NCI-H2171 treated with DMSO at 0.1 percent for 48 hours (cell line): ENCODE measurements at places on chromosomes 3 and 15.

DNA sequence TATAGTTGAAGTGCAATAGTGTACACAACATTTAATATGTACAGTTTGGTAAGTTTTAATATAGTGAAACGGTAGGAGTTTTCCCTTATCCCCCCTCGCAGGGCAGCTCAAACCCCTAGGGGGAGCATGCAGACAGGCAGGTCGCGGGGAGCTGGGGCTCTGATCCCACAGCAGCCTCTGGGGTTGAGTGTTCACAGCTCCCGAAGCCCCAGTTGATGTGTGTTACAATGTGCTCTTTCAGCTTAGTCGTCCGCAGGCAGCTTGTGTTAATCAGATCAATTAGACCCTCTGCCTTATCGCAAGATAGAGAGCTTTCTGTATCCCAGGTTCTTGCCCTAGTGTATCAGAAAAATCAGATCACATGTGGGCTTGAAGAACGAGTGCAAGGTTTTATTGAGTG lies 143.1 kb upstream of the CHRNA7 start:
- peak; percentile 67 for DNase-seq

DNA sequence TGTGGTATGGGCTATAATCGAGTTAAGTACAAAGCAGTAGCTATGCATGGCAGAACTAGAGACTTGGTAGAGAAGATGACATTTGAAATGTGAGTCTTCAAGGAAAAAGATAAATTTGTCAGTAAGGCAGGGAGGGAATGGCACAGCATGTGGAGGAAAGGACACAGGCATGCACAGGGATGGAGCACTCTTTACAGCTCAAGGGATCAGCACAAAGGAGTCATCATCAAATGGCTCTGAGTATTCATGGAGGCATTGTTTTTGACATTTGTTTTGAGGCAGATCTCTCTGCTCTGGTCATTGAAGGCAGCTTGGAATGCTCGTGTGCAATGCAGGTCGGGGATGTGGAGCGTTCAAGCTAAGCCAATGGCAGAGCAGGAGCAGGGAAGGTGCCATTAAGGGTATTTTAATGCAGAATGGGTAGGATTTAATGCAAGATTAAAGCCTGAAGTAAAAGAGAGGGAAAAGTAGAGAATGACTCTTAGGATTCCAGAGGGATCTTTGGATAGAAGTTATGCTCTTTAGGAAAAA lies 213.0 kb downstream of the MYRIP start:
- DNase-seq, result no peak

GRCh38 chr3:122916580-122916979 lies 111.0 kb downstream of the SEMA5B start:
- DNase-seq, result no peak

DNA sequence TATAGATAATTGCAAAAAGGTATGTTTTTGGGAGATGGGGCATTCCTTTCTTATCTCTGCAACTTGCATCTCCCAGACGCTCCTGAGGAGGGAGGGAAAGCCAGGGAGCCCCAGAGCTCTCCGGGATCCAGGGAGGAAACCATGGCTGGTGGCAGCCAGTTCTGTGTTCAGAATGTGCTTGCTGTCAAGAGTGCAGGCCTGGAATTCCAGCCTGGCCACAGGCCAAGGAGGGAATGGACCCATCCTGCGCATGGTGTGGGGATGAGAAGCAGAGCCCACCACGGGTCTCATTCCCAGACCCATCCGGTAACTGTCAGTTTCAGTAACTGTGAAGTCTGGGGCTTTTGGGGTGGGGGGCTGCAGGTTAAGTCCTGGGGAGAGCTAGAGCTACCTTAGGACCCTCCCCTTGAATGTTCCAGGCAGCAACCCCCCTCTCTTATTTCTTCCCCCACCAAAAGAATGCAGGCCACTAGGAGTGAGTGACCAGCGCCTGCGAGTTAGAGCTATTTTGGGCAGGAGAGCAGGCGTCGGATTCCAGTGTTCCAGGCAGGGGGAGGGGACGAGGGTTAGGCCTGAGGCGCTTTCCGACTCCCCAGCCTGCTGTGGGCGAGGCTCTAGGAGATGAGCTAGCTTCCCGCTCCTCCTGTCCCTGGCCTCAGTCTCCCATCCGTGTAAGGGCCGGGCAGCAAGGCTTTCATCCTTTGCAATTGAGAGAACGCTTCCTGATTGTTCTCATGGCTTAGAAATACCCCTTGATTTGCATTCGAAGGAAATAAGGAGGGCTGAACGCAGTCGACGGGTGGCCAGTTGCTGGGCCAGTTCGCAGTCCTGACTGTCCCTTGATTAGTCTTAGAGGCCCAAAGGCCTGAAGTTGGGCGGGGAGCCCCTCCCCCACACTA lies 781 bp upstream of the DAG1 start:
- no peak for DNase-seq

- DNase-seq, result no peak
Observed at GRCh38 chr3:156577736-156578135, 22.8 kb upstream of the SSR3 start.

DNA sequence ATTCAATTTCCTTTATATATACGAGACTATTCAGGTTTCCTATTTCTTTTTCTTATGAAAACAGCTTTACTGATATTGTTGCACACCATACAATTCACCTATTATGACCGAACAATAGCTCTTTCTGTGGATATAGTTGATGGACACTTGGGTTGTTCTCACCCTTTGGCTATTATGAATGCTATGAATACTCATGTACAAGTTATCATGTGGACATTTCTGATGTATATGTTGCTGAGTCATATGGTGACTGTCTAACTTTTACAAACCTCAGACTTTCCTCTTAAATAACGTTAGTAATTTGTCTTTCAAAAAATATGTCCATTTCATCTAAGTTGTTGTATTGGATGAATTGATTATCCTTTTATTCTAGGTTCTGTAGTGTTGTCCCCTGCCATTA lies 15.7 kb upstream of the USF3 start:
- no peak for DNase-seq

GRCh38 chr3:186025161-186025560 lies 83.7 kb downstream of the ETV5 start:
- DNase-seq, result peak; percentile 10

DNA sequence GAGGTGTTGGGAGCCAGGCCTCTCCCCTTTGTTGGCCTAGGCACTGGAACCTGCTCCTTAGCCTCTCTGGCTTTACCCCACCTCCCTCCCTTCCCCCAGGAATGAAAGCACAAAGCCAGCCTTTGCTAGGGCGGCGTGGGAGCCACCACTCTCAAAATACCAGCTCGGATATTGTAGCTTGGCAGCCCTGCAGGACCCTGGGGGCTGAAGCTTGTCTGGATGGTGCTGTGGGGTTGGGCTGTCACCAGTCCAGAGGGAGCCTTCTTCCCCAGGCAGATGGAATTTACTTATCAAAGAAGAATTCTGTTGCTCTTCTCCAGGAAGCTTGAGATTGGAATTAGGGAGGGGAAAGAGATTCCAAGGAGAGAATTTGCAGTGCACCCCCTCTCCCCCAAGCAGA lies 14.9 kb upstream of the GRM2 start:
- DNase-seq, result no peak

DNA sequence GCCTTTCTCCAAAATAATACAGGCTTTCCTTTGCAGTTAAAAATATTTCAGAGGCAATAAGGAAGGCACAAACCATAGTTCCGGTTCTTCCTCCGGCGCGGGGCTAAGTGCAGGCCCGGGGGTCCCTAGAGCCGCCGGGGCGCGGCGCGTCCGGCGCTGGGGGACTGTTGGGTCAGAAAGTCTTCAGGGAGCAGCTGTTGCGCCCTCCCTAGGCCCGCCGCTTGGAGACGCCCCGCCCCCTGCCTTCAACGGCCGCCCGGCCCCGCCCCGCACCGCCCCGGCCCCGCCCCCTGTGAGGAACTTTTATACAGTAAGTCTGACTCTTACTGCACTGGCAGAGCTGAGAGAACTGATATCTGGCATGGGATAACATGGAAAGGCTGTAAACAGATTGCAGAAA lies 283.1 kb upstream of the ARL6 start:
- DNase-seq, result no peak

DNA sequence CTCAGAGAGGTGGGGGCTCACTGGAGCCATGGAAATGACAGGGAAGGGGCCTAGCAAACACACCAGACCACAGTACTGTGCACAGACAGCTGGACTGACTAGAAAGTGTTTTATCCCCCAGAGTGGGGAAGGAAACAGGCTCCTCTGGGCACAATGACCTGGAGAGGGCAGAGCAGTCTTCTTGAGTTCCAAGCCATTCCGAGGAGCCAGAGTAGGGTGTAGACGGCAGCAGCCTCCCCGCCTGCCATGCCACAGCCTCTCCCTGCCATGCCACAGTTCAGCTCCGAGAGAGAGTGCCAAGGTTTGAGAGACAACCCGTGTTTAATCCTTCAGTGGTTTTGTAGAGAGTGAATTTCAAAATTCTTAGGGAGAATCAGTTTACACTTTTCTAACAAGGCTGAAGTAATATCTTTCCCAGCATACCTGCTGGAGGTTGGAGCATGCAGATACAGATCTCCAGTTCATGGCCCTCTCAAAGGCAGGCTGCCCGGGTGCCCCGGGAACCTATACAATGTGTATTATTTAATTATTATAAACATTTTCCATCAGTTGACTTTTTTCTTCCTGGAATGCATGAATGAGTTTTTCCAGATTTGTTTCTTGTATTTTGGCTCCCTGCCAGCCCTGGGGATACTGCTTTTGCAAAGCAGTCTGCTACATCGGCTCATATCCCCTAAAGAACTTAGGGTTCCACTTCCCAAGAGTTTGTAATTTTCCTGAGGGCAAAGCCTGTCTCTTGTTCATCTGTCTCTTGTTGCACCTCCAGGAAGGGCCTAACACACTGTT lies 3.2 kb downstream of the PODXL2 start:
- DNase-seq, result peak; percentile 59

GRCh38 chr3:13686367-13687160 lies 137.6 kb downstream of the FBLN2 start:
- DNase-seq, result no peak

DNA sequence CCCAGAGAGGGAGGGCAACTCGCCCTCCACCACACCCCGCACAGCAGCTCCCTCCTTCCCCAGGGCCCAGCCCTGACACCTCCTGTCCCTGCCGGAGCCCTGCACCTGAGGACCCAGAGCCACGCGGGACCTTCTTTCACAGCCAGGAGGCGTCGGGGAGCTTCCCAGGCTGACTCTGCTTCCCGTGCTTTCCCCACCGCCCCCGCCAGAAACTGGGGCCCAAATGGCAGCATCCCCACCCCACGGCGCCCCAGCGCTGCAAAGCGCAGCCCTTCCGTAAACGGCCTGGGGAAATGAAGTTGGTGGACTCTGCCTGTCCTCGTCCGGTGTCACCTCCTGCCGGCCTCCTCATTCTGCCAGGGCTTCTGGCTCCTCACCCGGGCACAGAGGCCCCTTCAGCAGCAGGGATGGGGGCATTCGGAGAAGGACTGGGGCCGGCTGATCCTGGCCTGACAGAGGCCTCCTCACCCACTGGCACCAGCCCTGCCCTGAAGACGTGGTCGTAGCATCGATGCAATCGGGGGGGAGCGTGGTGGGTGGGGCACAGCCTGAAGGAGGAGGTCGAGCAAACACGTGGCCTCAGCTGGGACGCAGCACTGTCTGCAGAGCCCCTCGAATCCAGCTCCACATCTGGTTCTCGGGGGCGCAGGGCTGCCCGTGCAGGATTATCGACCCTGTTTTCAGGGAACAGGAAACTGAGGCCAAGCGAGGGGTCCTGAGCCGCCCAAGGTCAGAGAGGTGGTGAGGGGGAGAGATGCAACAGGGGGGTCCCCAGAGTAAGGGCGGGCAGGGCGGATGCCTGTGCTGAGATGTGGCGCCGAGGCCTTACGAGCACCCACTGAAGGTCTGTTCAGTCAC lies 235.4 kb downstream of the XXYLT1 start:
- no peak for DNase-seq

GRCh38 chr3:186123012-186123411 lies 14.1 kb upstream of the ETV5 start:
- no peak for DNase-seq

GRCh38 chr3:24400015-24400414 lies 94.6 kb downstream of the THRB start:
- DNase-seq, result no peak

DNA sequence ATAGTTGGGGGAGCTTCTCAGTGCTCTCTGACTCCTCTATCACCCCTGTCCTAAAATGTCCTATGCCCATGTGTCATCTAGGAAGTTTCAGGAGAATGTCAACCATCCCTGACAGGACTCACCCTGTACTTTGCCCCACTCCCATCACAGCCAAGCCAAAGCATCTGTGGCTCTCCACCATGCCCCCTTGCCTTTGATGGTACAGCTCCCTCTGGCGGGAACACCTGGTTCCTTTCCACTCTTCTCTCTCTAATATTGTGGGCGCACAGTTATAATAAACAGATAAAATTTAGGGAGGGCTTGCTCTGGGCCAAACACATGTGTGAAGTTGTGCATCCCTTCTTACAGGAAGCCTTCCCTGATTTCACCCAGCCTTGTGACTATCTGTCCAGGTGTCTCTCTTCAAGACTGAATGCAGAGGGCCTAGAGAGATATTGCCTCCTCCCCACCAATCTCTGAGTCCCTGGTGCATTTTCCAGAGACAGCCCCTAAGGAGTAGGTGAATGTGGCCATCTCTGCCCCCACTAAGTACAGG lies 62.8 kb downstream of the ISG20 start:
- no peak for DNase-seq

GRCh38 chr3:53846851-53847155 lies 435 bp downstream of the IL17RB start:
- no peak for DNase-seq

GRCh38 chr15:50077176-50077575 lies 41.9 kb downstream of the ATP8B4 start:
- DNase-seq, result no peak

- no peak for DNase-seq
Observed at GRCh38 chr3:133509488-133509887, 64.0 kb upstream of the CDV3 start.

DNA sequence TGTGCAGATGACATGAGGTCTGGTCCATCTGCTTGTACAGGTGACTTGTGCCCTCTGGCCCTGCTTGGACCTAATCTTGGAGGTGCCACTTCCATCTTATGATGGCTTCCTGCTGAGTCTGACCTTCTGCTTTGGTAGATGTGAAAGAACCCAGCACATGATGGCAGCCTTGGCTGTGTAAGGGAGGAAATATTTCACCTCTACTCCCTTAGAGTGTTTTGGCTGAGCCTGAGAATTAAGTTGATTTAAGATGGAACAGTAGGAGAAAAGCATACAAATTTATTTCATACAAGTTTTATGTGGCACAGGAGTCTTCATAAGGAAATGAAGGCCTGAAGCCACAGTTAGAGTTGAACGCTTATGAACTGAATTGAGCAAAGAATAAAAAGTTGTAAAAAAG lies 27.6 kb upstream of the CDCP1 start:
- DNase-seq, result no peak

DNA sequence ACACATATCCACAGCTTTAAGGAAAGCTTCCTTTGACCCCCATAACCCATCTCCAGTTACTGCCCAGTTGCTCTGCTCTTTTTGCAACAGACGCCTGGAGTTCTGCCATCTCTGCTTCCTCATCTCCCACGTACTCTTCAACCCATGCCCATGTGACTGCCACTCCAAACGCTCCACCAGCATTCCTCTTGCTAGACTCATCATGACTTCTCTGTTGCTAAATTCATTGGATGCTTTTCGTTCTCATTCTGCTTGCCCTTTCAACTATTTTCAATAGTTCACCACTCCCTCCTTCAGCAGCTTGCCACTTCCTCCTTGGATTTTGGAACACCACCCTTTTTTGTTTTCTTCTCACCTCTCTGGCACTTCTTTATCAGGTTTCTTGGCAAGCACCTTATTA lies 2.7 kb upstream of the KNSTRN start:
- DNase-seq, result no peak

GRCh38 chr3:85482213-85482490 lies 523.4 kb downstream of the CADM2 start:
- no peak for DNase-seq

GRCh38 chr15:46131876-46132275 lies 497.0 kb downstream of the SQOR start:
- no peak for DNase-seq

GRCh38 chr15:97023488-97023844 lies 693.0 kb downstream of the NR2F2 start:
- no peak for DNase-seq

GRCh38 chr3:184466413-184466960 lies 86.6 kb downstream of the CHRD start:
- DNase-seq, result no peak
